Stimulated activated CD4-positive, alpha-beta T cell treated with anti-CD3 and anti-CD28 coated beads, Interleukin-1b, Interleukin-23, amount 100 ng/mL, for 1 hour (primary cell): ENCODE measurements at places on chromosomes 13 and 19.

GRCh38 chr19:15609261-15609660 is 5.8 kb upstream of the CYP4F8 start:
- DNase-seq: no peak

DNA sequence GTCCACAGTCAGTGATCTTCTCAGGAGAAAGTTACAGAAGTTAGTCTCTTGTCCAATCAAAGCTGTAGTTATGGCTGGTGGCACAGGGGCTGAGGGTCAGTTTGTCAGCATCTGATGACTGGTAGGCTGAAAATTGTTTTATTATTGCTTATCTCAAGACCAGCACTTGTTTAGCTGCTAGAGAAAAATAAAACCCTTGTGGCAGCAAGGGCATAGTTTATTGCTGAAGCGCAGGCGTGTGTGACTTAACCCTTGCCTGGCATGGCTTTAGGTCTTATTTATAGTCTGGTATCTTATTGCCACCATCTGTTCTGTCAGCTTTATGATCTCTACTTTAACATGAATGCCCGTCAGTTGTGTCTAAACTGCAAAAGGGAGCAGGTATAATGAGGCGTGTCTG is 154.7 kb downstream of the USP12 start:
- DNase-seq: no peak

- DNase-seq: no peak
These were observed 5.5 kb upstream of the KCTD4 start for GRCh38 chr13:45206340-45206739.

DNA sequence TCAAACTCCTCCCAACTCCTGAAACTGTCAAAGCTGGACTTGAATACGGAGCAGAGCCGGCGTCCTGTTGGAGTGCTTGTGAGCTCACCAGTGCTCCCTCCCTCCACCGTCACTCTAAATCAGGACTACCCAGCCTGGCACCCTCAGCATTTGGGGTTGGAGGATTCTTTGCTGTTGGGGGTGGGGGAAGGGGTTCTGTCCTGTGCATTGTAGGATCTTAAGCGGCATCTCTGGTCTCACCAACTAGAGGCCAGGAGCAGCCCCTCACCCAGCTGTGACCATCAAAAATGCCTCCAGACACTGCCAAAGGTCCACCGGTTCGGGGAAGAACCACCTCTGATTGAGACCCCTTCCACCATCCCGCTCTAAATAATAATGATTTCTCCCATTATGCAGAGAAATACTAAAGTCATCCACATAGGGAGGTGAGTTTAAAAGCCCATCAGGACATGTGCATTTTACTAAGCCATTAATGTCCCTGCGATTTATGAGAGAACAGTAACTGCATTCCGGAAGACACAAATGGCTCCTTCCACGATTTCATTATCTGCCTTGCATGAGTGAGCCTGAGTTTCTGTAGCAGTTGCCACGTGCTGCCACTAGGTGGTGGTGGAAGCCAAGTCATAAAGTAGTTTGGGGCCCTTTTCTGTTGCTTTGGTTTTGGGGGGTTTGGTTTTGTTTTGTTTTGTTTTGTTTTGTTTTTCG is 16.1 kb upstream of the USP29 start:
- peak; percentile 9 for DNase-seq

- DNase-seq: no peak
These were observed 349.4 kb downstream of the DLEU7 start for GRCh38 chr13:50494138-50494537.

- DNase-seq: no peak
These were observed 9.6 kb downstream of the INSL3 start for GRCh38 chr19:17811681-17812080.

DNA sequence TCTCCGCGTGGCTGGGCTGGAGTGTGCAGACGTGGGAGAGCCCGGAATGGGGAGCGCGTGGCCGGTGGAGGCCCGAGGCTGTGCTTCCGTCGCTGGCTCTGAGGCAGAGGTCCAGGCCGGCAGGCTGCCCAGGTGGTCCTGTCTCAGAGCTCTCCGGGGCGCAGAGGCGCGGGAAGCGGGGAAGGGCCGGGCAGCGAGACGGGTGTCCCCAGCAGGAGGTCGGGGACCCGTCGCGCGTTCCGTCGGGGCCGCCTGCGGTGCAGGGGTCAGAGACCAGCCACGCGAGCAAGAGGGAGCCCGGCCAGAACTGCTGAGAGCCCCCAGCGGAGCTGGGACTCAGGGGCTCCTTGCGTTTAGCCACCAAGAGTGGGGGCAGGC is 1.3 kb upstream of the C1QTNF9 start:
- DNase-seq: no peak

DNA sequence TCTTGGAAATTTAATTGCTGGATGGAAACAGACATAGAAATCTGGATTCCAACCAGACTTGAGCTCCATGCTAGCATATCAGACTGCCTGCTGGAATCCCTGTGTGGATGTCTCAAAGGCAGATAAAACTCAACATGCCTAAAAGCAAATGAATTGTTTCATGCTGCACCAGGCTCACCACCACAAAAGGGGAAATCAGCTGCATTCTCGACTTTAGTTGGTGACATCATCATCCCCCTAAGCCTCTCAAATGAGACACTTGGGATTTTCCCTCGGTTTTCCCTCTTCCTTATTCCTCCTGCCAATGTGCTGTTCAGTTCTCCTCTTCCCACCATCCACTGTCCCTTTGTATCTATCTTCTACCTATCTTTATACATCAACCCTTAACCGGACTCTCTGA is 134.3 kb downstream of the ZDHHC20 start:
- DNase-seq: no peak

- DNase-seq: no peak
These were observed 258.6 kb downstream of the ATP8A2 start for GRCh38 chr13:25630329-25630900.

DNA sequence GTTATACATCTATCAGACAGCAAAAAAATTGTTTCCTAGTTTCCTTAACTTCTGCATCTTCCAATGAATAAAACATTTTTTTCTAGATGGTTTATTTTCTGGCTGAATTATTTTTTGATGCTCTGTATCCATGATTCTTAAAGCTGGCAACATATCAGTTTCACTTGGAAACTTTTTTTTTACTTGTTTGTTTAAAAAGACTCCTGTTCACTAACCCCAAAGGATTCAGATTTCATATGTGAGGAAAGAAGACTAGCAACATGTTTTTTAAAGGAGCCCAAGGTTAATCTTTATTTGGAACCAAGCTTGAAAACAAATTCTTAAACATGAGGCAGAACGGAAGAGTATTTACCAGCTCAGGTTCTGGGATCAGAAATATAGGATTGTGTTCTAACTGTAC is 632.3 kb downstream of the SLITRK6 start:
- no peak for DNase-seq

GRCh38 chr19:3725121-3725520 is 16.9 kb downstream of the TJP3 start:
- no peak for DNase-seq

DNA sequence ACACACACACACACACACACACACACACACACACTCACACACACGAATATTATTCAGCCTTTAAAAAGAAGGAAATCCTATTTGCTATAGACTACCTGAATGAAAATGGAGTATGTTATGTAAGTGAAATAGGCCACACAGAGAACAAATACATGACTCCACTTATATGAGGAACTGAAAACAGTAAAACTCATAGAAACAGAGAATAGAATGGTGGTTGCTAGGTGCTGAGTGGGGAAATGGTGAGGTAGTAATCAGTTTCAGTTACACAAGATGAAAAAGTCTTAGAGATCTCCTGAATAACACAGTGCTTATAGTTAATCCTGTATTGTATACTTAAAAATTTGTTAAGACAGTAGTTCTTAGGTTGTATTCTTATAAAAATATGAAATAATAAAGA is 8.2 kb downstream of the ZNF677 start:
- DNase-seq: no peak

DNA sequence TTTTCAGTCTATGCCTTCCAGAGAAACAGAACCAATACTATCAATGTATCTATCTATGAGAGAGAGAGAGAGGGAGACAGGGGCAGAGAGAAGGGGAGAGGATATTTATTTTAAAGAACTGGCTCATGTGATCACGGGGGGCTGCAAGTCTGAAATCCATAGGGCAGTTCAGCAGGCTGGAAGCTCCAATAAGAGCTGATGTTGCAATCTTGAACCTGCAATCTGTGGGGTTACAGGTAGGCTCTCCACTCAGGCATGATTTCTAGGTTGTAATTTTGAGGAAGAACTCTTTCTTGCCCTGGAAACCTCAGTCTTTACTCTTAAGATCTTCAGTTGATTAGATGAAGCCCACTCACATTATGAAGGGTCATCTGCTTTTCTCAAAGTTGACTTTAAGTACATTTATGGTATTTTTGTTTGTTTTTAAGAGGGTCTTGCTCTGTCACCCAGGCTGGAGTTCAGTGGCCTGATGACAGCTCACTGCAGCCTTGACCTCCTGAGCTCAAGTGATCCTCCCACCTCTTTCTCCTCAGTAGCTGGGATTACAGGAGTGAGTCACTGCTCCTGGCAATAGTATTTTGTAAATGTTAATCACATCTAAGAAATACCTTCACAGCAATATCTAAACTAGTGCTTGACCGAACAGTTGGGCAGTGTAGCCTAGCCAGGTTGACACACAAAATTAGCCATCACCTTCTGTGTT is 376.4 kb downstream of the FGF9 start:
- no peak for DNase-seq

DNA sequence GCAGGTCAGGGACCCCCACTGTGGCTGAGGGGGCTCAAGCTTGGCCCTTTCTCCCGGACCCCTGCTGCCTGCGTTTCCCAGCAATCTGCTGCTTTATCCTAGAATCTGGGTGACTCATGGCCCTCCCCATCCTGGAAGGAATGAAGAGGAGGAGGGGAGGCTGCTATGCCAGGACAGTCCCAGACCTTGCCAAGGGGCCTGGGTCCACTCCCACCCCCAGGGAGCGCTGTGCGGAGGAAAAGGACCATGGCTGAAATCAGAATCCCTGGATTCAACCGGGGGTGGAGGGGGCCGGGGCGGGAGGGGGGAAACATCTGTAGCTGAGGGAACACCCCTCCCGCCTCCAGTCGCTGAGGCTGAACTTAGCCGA is 20.5 kb downstream of the ZNF114 start:
- no peak for DNase-seq

DNA sequence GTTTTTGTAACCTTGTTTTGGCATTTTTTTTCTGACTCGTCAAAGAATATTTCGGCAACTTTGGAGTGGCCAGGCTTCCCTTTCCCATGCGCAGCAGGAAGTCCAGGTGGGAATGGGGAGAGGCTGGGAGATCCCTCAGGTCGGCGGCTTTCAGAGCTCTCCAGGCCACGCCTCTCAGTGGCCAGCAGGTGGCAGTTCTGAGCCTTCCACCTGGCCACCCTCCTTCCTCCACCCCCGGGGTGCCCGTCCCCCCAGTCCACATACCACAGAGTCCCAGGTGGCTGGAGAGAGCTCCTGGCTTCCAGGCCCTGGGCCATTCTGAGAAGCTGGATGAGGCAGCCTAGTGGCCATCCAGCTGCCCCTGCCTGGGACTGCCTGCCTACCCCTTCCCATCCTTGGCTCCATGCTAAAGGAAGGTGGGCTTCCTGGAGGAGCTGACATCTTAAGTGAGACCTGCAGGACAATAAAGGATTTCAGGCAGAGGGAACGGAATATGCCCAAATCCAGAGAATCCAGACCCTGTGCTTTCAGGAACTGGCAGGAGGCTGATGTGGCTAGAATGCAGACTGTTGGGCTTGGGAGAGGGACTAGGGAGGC is 46.3 kb downstream of the CCNE1 start:
- no peak for DNase-seq

- DNase-seq: no peak
These were observed 17.7 kb downstream of the TMEM161A start for GRCh38 chr19:19120308-19121231.
